ENCODE measurements at places on chromosomes 5 and 9.

GRCh38 chr5:80343067-80343466 lies 23.3 kb downstream of the SPZ1 start:
- DNase-seq, result peak; percentile 23

DNA sequence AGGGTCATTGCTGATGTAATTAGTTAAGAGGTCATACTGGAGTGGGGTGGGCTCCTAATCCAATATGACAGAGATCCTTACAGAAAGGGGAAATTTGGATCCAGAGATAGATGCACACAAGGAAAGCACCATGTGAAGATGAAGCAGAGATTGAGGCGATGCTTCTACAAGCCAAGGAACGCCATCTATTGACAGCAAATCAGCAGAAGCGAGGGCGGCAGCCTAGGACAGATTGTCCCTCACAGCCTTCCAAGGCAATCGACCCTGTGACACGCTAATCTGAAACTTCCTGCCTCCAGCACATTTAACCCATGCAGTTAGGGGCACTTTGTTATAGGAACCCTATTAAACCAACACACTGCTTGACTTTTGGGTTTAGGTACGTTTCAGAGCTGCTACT lies 285.1 kb upstream of the DAP start:
- DNase-seq, result no peak

- no peak for DNase-seq
These were observed 138.8 kb downstream of the LRRC70 start for GRCh38 chr5:62717301-62717933.

DNA sequence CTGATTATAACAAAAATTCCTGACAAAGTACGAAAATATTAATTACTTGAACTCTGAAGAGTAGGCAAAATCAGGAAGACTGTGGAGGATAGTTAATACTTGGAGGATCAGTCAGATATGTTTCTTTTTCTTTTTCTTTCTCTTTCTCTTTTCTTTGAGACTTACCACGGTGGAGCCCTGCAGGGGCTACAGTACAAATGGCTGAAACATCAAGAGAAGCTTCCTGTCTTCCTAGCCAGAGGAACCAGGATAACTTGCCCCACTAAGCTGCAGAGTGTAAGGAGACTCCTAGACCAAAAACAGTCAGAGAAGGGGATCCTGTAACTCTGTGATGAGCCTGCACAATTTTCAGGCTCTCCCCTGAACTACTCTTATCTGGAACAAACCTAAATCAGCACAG lies 324.6 kb upstream of the TYRP1 start:
- DNase-seq, result no peak

GRCh38 chr5:15620501-15620900 lies 120.5 kb downstream of the FBXL7 start:
- DNase-seq, result no peak

GRCh38 chr5:139019880-139020279 lies 144.7 kb upstream of the LRRTM2 start:
- DNase-seq, result no peak

- DNase-seq, result no peak
These were observed 37.2 kb upstream of the SH3PXD2B start for GRCh38 chr5:172491481-172491880.
